CD4-positive, alpha-beta T cell treated with Interleukin-1 beta for 1 hour (primary cell): ENCODE measurements at places on chromosomes 1 and 21.

GRCh38 chr1:71930511-71930910 lies 351.8 kb downstream of the NEGR1 start:
- no peak for DNase-seq

DNA sequence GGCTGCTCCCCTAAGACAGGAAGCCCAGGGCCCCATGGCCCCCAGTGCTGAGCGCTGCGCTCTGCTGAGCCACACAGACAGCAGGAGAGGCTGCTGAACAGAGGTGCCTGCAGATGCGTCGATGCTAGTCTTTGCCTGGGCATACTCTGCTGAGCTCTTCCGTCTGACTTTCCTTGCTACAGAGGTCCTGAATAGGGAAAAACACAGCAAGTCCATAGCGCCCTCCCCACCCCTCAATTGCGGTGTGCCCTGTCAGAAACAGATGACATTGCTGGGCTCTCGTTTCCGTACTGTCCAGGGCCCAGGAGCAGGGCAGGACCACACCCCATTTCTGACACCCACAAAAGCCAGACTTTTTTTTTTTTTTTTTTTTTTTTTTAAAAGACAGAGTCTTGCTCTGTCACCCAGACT lies 252.5 kb downstream of the SDCCAG8 start:
- peak; percentile 37 for DNase-seq

GRCh38 chr1:201376464-201377374 lies 761 bp downstream of the TNNT2 start:
- no peak for DNase-seq

- DNase-seq = no peak
Observed at GRCh38 chr1:30159015-30159414, 564.4 kb downstream of the MATN1 start.

- DNase-seq = no peak
Observed at GRCh38 chr1:183215076-183215720, 29.1 kb downstream of the LAMC2 start.

GRCh38 chr21:42002421-42002958 lies 7.7 kb downstream of the ZBTB21 start:
- DNase-seq = no peak

GRCh38 chr1:17119076-17119772 lies at the start of gene PADI2:
Gene PADI2, minus strand, starts transcription at chr1:17119451. Its CDS starts 80 bp downstream, at chr1:17119371.
- peak; percentile 70 for DNase-seq

- no peak for DNase-seq
Observed at GRCh38 chr1:26022404-26022779, 817 bp downstream of the EXTL1 start.

GRCh38 chr1:221032204-221032585 lies 153.0 kb downstream of the HLX start:
- no peak for DNase-seq
